IMR-90 (cell line): ENCODE measurements at places on chromosomes 1 and 21. TPM values are rescaled to one million over a fixed set of nuclear protein-coding genes. Genes with fewer than 3 reads are reported as not detected.

Gene KPRP
- not detected in 2 replicates for total RNA-seq

Gene PLEKHM2
- total RNA-seq, result 23.1 and 24.7 TPM in 2 replicates

Gene CGN
- total RNA-seq, result 0.28 and 0.36 TPM in 2 replicates

Gene TMEM269
- total RNA-seq, result not detected in 2 replicates

Gene GSTM1
- not detected in 2 replicates for total RNA-seq

Gene ARID4B
- total RNA-seq, result 16.0 and 23.9 TPM in 2 replicates

Gene ILF2
- 405 and 504 TPM in 2 replicates for total RNA-seq

Gene PRDM16
- total RNA-seq, result not detected in 2 replicates

Gene LCE1D
- not detected in 2 replicates for total RNA-seq

Gene MIGA1
- 16.3 and 21.4 TPM in 2 replicates for total RNA-seq

Gene S100A3
- 1.4 and 2.9 TPM in 2 replicates for total RNA-seq

Gene TEDDM1
- total RNA-seq, result not detected in 2 replicates

Gene MRPL24
- total RNA-seq, result 65.3 and 68.8 TPM in 2 replicates

Gene PYHIN1
- total RNA-seq, result not detected in 2 replicates

Gene DCDC2B
- total RNA-seq, result not detected in 2 replicates

GRCh38 chr1:151612501-151613281 is 841 bp downstream of the SNX27 start:
- DNase-seq, result no peak

GRCh38 chr1:45512641-45513054 is 9.0 kb downstream of the PRDX1 start:
- DNase-seq, result peak; percentile 71

DNA sequence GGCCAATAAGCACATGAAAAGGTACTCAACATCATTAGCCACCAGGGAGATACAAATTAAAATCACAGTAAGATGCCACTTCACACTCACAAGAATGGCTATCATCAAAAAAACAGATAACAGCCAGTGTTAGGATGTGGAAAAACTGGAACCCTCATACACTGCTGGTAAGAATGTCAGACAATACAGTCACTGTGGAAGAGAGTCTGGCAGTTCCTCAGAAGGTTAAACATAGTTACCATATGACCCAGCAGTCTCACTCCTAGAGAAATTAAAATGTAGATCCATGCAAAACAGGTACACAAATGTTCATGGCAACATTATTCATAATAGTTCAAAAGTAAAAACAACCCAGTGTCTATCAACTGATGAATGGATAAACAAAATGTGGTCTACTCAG is 33.3 kb downstream of the LDLRAD1 start:
- DNase-seq, result no peak

DNA sequence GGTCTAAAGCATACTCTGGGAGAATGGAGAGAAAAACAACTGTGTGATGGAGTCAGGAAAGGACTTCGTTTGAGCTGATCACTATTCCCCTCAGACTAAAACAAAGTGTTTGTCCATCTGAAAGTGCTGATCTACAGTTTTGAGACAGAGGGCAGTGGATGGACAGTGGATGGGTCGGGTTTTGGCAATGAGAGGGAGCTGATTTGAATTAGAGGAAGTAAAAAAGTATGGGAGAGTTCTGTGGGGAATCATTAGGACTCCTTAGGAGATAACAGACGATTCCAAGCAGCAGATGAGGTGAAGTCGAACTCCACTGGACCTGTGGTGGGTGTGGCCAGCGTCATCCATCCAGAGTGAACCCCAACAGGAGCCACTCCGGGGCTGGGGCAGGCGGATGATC is 62.3 kb downstream of the PTGS2 start:
- no peak for DNase-seq

DNA sequence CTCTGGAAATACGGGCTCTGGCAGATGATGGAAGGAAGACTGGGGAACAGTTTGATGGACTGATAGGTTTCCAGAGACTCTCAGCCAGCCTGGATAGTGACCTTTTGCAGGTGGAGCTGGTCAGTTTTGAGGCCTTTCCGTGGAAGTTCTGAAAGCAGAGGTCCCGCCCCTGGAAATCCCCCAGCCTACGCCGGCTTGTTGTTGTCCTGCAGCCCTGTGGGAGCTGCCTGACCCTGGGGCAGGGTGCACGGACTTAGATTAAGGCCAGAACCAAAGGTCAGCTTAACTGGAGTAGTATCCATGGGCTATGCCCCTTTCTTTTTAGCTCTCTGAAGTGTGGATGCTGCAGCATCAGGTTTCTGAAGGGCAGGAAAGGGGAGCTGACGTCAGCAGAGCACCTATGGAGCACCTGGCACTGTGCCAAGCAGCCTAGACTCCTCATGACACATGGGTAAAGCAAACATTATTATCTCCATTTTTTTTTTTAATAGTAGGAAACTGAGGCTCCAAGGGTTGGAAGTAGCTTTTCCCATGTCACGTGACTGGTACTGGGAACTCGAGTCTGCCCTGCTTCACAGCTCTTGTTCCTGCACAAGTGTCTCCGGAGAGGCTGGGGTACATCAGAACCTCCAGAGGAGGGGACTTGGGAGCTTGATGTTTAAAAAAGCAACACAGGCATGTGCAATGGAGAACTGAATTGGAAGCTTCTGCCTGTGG is 38.5 kb downstream of the IER5 start:
- DNase-seq, result no peak

- DNase-seq, result peak; percentile 88
Observed at GRCh38 chr1:41537788-41538351, 53.4 kb upstream of the EDN2 start.

GRCh38 chr1:48080331-48081255 is 83.4 kb upstream of the TRABD2B start:
- DNase-seq, result no peak

DNA sequence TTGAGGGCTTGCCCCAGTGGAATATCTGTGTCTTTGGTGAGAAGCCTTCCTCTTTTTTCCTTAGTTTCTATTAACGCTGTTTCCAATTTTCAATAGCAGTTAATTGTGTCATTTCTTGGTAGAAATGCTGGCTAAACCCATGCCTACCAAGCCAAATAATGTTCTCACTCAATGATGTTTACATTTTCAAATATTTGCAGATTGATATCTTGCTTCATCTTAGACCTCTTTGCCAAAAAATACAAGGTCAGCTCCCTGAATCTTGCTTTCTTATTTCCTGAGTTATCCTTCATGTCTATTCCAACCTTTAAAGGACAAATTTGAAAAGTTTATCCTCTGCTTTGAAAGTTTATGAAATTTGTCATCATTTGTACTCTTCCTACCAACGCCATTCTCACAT is 5.1 kb downstream of the KCNJ15 start:
- peak; percentile 27 for DNase-seq

DNA sequence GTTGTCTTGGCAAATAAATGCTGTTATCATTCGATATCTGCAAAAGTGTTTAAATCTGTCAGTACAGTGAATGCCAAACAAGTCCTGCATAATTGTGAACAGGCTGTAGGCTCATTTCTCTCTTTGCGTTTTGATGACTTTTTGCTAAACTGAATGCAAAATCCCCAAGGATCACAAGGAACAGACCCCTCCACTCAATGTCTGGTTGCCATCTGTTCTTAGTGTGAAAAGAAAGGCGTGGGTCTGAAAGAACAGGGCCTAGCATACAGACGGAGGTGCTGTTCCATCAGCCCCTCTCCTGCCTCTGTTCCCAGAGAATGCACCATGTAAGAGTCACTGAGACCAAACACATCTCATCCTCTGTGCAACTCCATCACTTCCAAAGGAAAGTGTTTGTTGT is 40.4 kb downstream of the EIF2B3 start:
- no peak for DNase-seq

- DNase-seq, result no peak
Observed at GRCh38 chr1:213452501-213452900, 401.5 kb downstream of the RPS6KC1 start.

- DNase-seq, result no peak
Observed at GRCh38 chr1:20823845-20824244, 36.7 kb upstream of the HP1BP3 start.

- DNase-seq, result no peak
Observed at GRCh38 chr1:164635803-164636731, 77.1 kb downstream of the PBX1 start.

GRCh38 chr1:93845538-93846205 is 33.3 kb downstream of the DNTTIP2 start:
- peak; percentile 94 for DNase-seq

DNA sequence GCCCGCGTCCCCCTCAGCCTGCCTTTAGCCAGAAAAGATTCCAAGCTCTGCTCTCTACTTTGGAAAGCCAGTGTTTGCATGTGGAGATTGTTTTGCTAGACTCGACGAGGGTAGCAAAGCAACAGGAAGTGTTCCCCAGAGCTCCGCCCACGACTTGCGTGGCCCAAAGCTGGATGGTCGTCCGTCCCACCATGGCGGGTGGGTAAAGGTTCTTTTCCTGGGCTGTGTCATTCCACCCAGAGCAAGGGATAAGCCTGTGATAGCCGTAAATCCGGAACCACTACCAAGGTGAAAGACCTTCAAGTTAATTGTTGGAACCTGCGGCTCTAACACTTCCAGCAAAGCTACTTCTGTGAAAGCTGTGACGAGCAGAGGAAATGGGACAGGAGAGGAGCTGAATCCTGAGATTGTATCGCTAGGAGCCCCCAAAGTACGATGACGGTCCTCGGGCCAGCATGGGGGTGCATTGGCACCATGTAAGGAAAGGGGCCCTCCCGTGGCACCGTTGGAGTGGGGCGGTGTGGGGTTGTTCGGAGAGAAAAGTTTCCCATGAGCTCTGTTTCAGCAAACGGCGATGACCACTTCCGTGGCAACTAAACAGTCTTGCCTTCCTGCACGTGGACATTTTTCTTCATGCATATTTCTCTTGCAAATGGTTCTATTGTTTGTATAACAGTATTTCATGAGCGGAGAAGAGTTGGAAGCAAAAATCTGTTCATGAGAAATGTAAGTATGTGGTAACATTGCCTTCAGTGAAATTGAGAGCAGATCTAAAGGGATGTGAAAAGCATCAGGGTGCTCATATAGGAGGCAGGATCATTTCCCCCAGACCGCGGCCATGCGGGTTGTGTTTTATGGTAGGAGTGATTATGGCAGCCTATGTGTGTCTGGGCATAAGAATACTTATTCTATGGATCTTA is 8.4 kb downstream of the MX2 start:
- no peak for DNase-seq

DNA sequence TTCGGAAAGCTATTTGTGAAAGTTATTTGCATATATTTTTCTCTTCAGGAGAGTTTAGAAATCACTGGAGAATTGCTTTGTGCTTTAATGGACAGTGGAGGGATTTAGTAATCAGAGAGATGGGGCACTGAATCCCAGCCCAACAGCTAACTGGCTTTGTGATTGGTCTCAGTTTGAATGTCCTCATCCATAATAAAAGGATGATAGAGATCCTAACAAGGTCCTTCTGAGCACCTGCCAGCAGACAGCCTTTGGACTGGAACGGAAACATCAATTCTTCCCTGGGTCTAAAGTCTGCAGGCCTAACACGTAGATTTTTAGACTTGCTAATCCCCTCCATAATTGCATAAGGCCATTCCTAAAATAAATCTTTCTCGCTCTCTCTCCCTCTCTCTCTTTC is 112.0 kb upstream of the ADAMTS5 start:
- no peak for DNase-seq

- peak; percentile 58 for DNase-seq
Observed at GRCh38 chr1:83882906-83883305, 116.0 kb downstream of the TTLL7 start.

DNA sequence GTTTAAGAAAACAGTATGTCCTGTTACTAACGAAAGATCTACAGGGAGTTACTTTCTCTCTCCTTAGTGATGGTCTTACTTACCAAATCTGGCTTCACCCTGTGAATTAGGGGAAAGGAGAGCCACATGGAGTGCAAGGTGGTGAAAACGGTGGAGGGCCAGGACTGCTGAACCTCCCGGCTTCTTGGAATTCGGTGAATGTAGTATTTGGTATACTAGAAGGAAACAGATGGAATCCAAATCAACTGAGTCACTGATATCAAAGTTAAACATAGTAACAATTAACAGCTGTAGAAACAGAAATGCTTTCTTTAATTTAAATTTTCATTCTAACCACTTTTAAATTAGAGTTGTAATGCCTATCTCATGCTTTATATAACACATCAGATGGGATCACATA is 45.7 kb downstream of the ALG14 start:
- peak; percentile 55 for DNase-seq

- no peak for DNase-seq
Observed at GRCh38 chr1:201545851-201546492, 7.0 kb downstream of the NAV1 start.

DNA sequence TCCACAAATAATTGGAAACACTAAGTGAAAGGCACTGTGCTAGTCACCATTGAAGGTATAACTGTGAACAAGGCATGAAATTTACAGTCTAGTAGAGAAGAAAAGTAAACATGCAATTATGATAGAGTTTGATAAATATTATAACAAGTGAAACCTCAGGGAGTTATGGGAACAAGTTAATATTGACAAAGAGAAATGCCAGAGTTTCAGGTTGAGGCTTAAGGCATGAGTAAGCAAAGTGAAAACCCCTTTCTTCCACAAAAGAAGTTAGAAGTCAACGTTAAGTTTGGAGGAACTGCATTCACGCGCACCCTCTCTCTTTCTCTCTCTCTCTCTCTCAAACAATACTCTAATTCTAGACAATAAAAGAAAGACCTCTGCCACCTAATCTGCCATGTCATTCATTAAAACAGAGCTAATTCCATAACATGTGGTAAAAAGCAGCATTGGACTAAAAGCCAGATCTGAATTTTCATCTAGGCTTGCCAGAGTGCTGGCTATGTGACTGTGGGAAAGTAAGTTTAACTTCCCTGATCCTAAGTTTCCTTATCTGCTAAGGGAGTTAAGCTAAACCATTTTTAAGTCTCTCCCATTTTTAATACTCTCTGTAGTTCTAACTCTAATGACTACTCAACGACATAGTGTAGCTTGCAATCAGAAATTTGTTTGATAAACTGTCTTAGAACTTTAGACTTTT is 22.0 kb downstream of the SLC44A5 start:
- DNase-seq, result no peak

DNA sequence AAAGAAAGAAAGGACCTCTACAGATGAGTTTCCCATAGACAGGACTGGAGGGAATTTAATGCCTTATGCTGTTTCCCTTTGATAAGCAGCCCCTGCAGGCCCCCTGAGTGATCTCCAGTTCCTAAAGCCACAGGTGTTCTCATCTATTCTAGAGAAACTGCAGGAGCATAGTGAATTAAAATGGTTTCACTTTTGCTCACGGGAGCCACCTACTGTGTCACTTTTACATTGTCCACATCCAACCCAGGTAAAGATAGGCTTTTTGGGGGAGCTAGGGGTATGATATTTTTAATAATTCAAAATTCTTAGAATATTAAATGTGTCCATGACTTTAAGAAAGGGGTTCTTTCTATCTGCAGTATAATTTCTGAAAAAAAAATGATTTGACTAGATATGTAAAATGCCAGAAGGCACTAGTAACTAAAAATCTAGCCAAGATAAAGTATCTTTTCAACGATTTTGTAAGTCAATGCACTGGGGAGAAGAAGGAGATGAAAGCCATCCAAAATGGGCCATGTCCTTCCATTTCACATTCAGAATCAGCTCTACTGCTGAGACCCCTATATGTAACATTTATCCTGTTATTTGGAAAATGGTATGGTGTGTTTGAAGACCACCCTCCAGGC is 267.3 kb upstream of the DUSP10 start:
- no peak for DNase-seq

- DNase-seq, result no peak
Observed at GRCh38 chr21:35048183-35048601, 910 bp downstream of the RUNX1 start.

- DNase-seq, result peak; percentile 6
Observed at GRCh38 chr1:115076384-115076915, 12.9 kb downstream of the TSPAN2 start.

- no peak for DNase-seq
Observed at GRCh38 chr1:7658099-7658498, 113.0 kb upstream of the VAMP3 start.

- no peak for DNase-seq
Observed at GRCh38 chr21:34261841-34262468, 101.9 kb upstream of the KCNE2 start.
